Activated naive CD4-positive, alpha-beta T cell treated with anti-CD3 and anti-CD28 coated beads for 36 hours (primary cell): ENCODE measurements at places on chromosomes 7 and 10.

GRCh38 chr10:44921506-44921905 lies 10.4 kb downstream of the TMEM72 start:
- DNase-seq = no peak

DNA sequence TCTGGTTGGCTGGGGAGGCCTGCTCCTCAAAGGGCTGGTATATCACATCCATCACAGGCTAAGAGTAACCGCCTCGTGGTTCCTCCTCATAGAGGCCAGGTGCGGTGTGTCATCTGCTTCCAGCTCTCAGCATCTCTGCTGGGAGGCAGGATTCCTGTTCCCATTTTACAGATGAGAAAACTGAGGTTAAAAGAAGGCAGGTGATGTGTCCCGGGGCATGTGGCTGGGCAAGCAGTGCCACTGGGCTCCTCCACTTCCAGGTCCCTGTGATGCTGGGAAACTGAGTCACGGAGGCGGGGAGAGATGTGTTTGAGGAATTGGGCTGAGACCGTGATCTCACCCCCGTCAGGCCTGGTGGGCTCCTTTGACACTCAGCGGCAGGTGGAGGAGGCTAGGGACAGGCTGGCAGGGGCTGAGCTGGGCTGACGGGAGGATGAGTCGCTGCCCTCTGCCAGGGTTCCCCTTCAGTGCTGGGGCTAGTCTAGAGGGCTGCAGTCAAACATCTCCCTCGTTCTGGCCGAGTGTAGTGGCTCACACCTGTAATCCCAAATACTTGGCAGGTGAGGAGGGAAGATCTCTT lies 9.4 kb downstream of the ARPC1B start:
- no peak for DNase-seq

- DNase-seq = peak; percentile 27
Observed at GRCh38 chr10:101397140-101397539, 43.2 kb downstream of the BTRC start.

GRCh38 chr7:31805209-31805818 lies 118.3 kb downstream of the PPP1R17 start:
- no peak for DNase-seq

DNA sequence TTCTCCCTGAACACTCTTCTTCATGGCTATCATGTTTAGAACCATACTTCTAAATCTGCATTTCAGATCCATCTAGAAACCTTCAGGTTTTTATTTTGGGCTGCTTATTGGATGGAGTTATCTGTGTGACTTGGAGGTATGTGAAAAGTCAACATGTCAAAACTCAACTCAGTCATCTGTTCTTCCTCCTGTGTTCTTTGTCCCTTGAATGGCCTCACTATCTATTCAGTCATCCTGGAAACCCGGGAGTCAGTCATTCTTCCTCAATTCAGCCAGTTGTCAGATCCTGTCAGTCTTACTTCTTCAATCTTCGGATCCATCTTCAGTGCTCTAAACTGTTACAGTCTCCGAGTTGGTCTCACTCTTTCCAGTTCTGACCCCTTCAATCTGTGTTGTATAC lies 52.2 kb downstream of the VKORC1L1 start:
- no peak for DNase-seq

DNA sequence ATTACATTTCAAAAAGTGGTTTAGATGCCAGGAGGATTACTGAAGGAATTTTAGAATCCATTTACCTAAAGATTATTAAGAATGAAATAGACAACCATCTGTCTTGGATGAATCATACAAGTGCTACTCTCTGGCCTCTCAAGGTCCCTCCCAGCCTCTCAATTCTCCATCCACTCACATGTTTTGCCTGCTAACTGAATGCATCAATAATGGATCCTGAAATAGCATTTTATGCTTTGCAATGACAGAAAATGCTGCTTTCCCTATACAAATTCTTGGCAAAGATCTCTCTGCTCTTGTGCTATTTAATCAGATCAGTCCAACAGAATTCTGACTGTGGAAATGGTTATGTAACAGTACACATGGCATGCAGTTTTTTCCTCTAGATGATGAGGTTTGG lies 68.1 kb downstream of the HBP1 start:
- DNase-seq = no peak

- no peak for DNase-seq
Observed at GRCh38 chr7:37310327-37311080, 138.2 kb downstream of the ELMO1 start.

DNA sequence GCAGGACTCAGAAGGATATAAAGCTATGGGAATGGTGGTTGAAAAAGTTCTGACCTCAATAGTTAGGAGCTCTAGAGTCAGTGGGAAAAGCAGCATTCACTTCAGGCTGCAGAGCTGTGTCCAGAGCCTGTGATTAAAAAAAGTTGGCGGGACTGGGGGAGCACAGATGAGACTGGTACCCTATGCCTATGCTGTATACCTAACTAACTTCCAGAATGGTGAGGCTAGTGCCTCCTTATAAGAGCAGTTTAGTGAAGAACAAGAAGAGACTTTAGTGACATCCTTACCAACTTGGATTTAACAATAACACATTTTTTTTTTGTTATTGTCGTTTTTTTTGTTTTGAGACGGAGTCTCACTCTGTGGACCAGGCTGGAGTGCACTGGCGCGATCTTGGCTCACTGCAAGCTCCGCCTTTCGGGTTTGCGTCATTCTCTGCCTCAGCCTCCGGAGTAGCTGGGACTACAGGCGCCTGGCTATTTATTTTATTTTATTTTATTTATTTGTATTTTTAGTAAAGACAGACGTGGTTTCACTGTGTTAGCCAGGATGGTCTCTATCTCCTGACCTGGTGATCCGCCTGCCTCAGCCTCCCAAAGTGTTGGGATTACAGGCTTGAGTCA lies 6.6 kb upstream of the ZNF282 start:
- no peak for DNase-seq

DNA sequence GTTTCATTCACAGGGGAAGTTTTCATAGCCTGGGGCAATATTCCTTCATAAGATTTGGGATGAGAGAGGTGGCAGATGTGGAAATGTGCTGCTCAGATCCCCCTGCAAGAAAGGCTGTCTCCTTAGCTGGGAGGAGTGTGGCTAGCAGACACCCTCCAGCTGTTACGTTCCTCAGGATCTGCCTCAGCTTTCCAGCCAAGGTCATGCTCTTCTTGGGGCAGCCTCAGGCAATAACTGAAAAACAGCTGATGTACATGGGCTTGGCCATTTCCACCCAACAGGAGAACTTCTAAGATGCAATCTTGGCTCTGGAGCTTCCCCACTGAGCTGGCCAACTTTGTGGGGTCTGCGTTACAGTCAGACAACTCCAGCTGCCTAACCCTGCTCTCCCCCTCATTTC lies 51.3 kb upstream of the SEPTIN7 start:
- no peak for DNase-seq

DNA sequence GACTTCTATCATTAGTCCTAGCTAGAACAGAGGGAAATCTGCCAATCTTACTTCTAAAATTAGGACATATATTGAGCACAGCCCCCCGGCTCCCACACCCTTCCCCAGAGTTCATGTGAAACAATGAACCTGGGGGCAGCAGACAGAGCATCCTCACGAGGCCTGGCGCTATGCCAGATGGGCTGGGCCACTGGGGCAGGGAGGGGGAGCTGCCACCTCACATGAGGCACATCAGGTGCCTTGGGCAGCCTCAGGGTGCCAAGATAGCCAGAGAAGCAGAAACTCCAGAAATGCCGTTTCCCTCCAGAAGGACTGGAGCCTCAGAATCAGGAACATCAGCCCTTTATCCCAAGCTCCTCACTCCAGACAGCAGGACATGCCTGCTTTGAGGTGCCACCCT lies 92.8 kb upstream of the LANCL2 start:
- no peak for DNase-seq

DNA sequence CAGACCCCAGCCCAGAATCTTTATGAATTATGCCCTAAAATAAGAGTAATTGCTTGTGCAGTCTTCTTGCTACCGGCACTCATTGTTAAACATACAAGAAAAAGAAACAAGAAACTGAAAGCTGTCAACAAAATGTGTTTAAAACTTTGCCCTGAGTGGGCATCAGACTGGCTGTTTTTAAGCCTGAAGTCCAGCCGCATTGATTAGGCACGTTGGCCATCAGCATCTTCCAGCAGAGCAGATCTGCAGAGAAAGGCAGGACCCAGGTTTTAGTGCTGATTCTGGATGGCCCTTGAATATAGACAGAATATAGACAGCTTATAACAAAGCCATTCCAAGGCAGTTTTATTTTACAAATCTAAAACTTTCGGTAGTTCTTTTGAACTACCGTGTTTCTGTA lies 102.8 kb downstream of the POLL start:
- DNase-seq = no peak

GRCh38 chr10:86180861-86181260 lies 185.7 kb downstream of the GRID1 start:
- DNase-seq = no peak

- no peak for DNase-seq
Observed at GRCh38 chr7:133545618-133546017, 292.7 kb downstream of the EXOC4 start.

GRCh38 chr7:41972270-41972669 lies 264.7 kb downstream of the GLI3 start:
- DNase-seq = no peak

DNA sequence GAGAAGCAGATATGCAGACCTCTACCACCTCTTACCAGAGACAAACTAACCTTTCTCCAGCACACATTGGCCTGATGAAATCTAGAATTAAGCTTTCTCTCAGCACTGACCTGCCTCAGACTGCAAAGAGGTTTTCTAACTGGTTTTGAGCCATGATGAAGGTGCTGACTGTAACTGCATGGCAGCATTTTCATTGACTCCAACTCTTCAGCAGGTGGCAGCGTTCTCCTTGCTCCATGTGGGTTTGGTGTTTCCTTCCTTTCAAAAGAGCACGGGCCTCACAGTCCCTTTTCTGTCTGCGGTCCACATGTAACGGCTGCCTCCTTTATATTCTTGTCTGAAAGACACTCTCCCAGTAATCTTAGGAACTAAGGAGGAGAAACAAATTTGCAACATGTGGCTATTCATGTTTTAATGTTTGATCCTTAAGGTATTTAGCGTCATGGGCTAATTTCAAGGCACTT lies 12.6 kb downstream of the KLLN start:
- DNase-seq = peak; percentile 71

DNA sequence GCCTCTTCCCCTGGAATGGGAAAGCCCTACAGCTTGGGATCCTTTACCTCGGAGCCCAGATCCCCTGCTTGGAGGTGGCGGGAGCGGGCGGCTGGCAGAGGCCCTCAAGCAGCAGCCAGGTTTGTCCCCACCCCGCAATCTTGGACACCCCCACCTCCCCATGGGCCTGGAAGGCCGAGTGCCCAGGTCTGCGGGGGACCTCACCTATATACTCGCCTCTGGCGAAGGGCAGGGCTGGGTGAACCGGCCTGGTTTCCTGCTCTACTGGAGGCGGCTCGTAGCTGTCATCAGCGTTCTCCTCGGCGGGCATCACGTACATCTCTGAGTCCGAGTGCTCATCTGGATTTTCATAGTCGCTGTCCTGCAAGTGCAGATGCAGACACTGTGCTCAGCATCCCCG lies 44.2 kb downstream of the BLNK start:
- no peak for DNase-seq

DNA sequence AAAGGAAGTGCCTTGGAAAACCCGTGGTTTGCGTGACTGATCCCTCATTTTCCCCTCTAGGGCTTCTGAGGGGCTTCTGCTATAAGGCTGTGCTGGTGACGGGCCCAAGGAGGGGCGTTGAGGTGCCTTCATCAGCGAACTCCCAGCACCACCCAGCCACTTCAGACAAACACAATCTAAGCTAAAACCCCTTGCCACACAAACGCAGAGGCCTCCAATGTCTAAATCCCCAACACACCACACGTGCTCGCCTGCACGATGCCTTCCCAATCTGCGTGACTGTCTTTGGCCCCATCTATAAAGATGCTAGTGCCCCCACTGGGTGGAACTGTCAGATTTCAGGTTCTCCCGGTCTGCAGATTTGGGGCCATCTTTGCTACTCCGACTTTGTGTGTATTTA lies 4.1 kb upstream of the GAD2 start:
- DNase-seq = no peak

GRCh38 chr10:63324495-63324854 lies 141.3 kb downstream of the JMJD1C start:
- DNase-seq = no peak

DNA sequence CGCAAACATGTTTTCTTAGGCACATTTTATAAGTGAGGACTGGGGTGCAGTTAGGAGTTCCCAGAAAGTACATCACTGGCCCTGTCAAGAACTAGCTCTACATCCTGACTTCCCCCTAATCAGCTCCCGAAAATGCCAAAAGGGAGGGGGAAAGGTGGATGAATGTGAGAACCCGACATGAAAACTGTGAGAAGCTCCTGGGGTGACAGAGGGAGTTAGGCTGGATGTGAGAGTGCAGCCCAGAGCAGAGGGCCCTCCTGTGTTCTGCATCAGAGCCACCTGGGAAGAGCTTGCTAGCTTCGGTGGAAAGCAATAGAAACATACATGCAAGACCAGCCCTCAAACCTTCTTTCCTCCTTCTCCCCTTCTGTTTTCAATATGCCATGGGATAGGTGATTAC lies 30.5 kb upstream of the SEM1 start:
- no peak for DNase-seq

DNA sequence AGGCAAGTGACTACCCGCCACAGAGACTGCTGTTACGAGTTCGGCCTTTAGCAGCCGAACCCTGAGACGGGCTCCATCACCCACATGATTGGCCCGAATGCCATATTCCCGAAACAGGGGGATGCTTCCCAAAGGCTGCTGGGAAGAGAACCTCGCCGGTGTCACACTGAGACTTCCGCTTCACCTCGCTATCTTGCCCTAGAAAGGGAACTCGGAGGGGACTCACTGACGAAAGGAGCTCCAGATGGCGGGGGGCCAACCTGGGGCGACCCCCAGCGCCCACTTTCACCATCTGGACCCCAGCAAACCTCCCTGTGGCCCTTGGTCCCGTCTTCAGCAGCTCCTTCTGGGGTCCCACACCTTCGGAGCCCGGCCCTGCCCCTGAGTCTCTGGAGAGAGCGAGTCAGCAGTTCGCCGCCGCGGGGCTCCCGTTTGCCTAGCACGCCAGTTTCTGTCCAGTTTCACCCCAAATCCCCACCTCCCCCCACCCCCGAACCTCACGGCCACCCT lies 529 bp downstream of the HPS1 start:
- DNase-seq = peak; percentile 50

DNA sequence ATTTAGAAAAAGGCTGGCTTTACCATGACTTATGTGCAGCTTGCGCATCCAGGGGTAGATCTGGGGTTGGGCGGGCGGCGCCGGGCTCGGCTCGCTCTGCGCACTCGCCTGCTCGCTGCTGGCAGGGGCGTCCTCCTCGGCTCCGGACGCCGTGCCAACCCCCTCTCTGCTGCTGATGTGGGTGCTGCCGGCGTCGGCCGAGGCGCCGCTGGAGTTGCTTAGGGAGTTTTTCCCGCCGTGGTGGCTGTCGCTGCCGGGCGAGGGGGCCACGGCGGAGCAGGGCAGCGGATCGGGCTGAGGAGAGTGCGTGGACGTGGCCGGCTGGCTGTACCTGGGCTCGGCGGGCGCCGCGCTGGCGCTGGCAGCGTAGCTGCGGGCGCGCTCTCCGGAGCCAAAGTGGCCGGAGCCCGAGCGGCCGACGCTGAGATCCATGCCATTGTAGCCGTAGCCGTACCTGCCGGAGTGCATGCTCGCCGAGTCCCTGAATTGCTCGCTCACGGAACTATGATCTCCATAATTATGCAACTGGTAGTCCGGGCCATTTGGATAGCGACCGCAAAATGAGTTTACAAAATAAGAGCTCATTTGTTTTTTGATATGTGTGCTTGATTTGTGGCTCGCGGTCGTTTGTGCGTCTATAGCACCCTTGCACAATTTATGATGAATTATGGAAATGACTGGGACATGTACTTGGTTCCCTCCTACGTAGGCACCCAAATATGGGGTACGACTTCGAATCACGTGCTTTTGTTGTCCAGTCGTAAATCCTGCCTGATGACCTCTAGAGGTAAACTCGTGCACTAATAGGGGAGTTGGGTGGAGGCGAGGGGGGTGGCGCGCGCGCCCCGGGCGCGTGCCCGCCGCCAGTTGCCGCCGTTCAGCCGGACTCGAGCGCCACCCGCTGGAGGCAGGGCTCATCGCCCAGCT lies at the start of gene HOXA5:
HOXA5 (minus strand) TSS at position 659 of the 927 bp plus-strand sequence; CDS start at position 585, 74 bp downstream.
- no peak for DNase-seq
